ENCODE measurements at places on chromosomes 4 and X. TPM values are rescaled to one million over a fixed set of nuclear protein-coding genes. Genes with fewer than 3 reads are reported as not detected.
A peak's percentile ranks its signal among the peaks of the same experiment; 100 is the strongest.

Gene SERPINA7
- not detected for total RNA-seq

Gene GC
- not detected for total RNA-seq

Gene PRMT9
- total RNA-seq, result 7.4 TPM

Gene SLC26A1
- total RNA-seq, result 0.49 TPM

Gene NCAPG
- 46.3 TPM for total RNA-seq

Gene ZDHHC15
- 0.24 TPM for total RNA-seq

Gene NPY1R
- not detected for total RNA-seq

Gene ETDB
- not detected for total RNA-seq

Gene MCF2
- 0.52 TPM for total RNA-seq

Gene SLC6A14
- total RNA-seq, result not detected

Gene FGF2
- 17.8 TPM for total RNA-seq

Gene TDO2
- not detected for total RNA-seq

Gene PDE5A
- 0.10 TPM for total RNA-seq

GRCh38 chr4:1494416-1495315 lies 88.4 kb upstream of the NKX1-1 start:
- no peaks in the 10 kb centered on the region for H3K36me3 ChIP-seq
- H3K4me3 ChIP-seq, result no peak overlapping the region
- no peaks in the 10 kb centered on the region for H3K27me3 ChIP-seq

GRCh38 chr4:186485561-186486062 lies 69.8 kb downstream of the MTNR1A start:
- H3K27ac ChIP-seq, result no peak overlapping the region
- H3K27me3 ChIP-seq, result peaks cover 1% of the 10 kb centered on the region
- no peak for DNase-seq
- no peak overlapping the region for H3K4me3 ChIP-seq
- no peaks in the 10 kb centered on the region for H3K36me3 ChIP-seq

- peaks cover 6% of the 10 kb centered on the region for H3K27me3 ChIP-seq
- H3K4me3 ChIP-seq, result no peak overlapping the region
- H3K27ac ChIP-seq, result no peak overlapping the region
Observed at GRCh38 chr4:119598521-119598920, 30.1 kb downstream of the PDE5A start.

GRCh38 chrX:104284507-104284906 lies 29.8 kb upstream of the ESX1 start:
- no peak for DNase-seq
- no peaks in the 10 kb centered on the region for H3K4me1 ChIP-seq
- no peaks in the 10 kb centered on the region for H3K27me3 ChIP-seq
- H3K27ac ChIP-seq, result no peak overlapping the region
- H3K4me3 ChIP-seq, result no peak overlapping the region

GRCh38 chr4:5887361-5888221 lies 5.3 kb downstream of the CRMP1 start:
- H3K27me3 ChIP-seq, result peaks cover 54% of the 10 kb centered on the region
- no peaks in the 10 kb centered on the region for H3K4me1 ChIP-seq
- DNase-seq, result no peak
- no peak overlapping the region for H3K27ac ChIP-seq
- H3K4me3 ChIP-seq, result no peak overlapping the region
- H3K36me3 ChIP-seq, result no peaks in the 10 kb centered on the region

DNA sequence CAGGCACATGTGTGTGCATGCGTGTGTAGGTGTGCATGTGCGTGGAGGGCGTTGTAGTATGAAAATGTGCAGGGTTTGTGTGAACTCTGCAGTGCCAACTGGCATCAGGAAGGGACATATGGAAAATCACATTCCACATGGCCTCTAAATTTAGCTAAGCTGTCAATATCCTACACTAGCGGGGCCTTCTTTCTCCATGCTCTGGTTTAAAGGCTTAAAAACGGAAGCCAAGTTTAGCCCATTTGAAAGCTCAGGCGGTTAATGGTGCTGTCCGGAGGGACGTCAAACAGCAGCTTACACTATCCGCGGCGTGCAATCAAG lies 144.1 kb upstream of the NOCT start:
- no peaks in the 10 kb centered on the region for H3K4me1 ChIP-seq
- no peak for DNase-seq
- no peaks in the 10 kb centered on the region for H3K36me3 ChIP-seq
- no peak overlapping the region for H3K27ac ChIP-seq
- H3K27me3 ChIP-seq, result peaks cover 12% of the 10 kb centered on the region

- no peak overlapping the region for H3K4me3 ChIP-seq
- H3K4me1 ChIP-seq, result no peaks in the 10 kb centered on the region
- H3K27ac ChIP-seq, result no peak overlapping the region
- no peak for DNase-seq
Observed at GRCh38 chrX:54246866-54247265, 63.8 kb upstream of the FAM120C start.

GRCh38 chr4:139813881-139814280 lies 148.3 kb downstream of the MGST2 start:
- H3K4me1 ChIP-seq, result peaks cover 6% of the 10 kb centered on the region
- no peak for DNase-seq
- H3K36me3 ChIP-seq, result no peaks in the 10 kb centered on the region
- no peak overlapping the region for H3K27ac ChIP-seq

- H3K27me3 ChIP-seq, result no peaks in the 10 kb centered on the region
- DNase-seq, result no peak
- H3K4me1 ChIP-seq, result no peaks in the 10 kb centered on the region
- no peak overlapping the region for H3K27ac ChIP-seq
- no peak overlapping the region for H3K4me3 ChIP-seq
Observed at GRCh38 chr4:81116566-81116965, 86.1 kb downstream of the BMP3 start.

- H3K36me3 ChIP-seq, result no peaks in the 10 kb centered on the region
- no peak overlapping the region for H3K27ac ChIP-seq
- no peaks in the 10 kb centered on the region for H3K4me1 ChIP-seq
- no peak overlapping the region for H3K4me3 ChIP-seq
- DNase-seq, result no peak
- peaks cover 4% of the 10 kb centered on the region for H3K27me3 ChIP-seq
Observed at GRCh38 chr4:110472583-110473329, 3.2 kb upstream of the ENPEP start.

- H3K27ac ChIP-seq, result no peak overlapping the region
- H3K27me3 ChIP-seq, result no peaks in the 10 kb centered on the region
- no peaks in the 10 kb centered on the region for H3K4me1 ChIP-seq
- H3K36me3 ChIP-seq, result no peaks in the 10 kb centered on the region
Observed at GRCh38 chr4:135357091-135357490, 1155.5 kb upstream of the PABPC4L start.

DNA sequence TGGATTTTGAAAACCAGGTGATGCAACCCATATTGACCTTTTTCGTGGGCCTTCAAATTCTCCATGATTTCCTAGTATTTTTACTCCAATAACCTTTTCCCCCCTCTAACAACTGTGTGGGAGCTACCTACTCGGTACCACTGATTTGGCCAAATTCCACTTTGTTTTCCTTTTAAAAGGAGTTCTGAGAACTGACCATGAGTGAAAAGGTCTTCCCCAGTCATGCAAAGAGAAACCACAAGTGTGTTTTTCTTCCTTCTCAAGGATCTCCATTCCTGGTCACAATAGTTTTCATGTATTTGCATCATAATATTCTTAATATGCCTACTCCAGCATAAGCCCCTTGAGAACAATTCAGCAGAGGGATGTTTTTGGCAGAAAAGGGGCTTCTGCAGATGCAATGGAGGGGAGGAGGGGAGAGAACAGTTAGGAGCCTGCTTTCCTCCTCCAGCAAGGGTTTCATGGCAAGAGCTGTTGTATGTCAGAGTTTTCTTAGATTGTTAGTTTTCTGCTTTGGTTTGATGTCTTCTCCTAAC lies 195.3 kb upstream of the ANXA3 start:
- H3K27me3 ChIP-seq, result peaks cover 16% of the 10 kb centered on the region
- no peak for DNase-seq
- H3K4me1 ChIP-seq, result no peaks in the 10 kb centered on the region
- no peaks in the 10 kb centered on the region for H3K36me3 ChIP-seq

- peaks cover 4% of the 10 kb centered on the region for H3K27me3 ChIP-seq
- H3K4me3 ChIP-seq, result no peak overlapping the region
- no peaks in the 10 kb centered on the region for H3K4me1 ChIP-seq
Observed at GRCh38 chr4:10599574-10599973, 85.0 kb downstream of the CLNK start.

DNA sequence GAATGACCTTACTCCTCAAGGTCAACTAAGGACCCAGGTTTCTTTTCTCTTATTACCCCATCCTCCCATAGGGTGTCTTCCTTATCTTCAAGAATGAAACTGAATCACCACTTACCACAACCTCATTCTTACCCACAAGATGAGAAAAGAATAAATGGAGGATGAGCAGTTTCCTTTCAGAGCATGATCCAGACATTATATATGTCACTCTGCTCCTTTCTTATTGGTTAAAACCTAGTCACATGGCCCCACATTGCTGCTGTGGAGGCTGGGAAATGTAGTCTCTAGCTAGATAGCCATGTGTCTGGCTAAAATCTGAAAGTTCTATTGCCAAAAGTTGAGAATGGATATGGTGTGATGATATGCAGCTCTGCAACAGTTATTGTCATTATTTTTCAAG lies 62.4 kb upstream of the RAI2 start:
- H3K36me3 ChIP-seq, result peaks cover 3% of the 10 kb centered on the region
- no peak overlapping the region for H3K27ac ChIP-seq
- H3K4me1 ChIP-seq, result peaks cover 5% of the 10 kb centered on the region
- no peaks in the 10 kb centered on the region for H3K27me3 ChIP-seq

GRCh38 chrX:12709047-12709446 lies 82.2 kb upstream of the PRPS2 start:
- no peaks in the 10 kb centered on the region for H3K36me3 ChIP-seq
- no peak overlapping the region for H3K4me3 ChIP-seq
- no peak for DNase-seq

GRCh38 chrX:40262157-40263013 lies 164.6 kb upstream of the BCOR start:
- no peak overlapping the region for H3K4me3 ChIP-seq
- peaks cover 1% of the 10 kb centered on the region for H3K27me3 ChIP-seq
- no peak for DNase-seq
- no peak overlapping the region for H3K27ac ChIP-seq

GRCh38 chr4:38831653-38832052 lies 25.0 kb downstream of the TLR6 start:
- peaks cover 6% of the 10 kb centered on the region for H3K27me3 ChIP-seq
- peaks cover 25% of the 10 kb centered on the region for H3K36me3 ChIP-seq
- no peak overlapping the region for H3K27ac ChIP-seq

- H3K36me3 ChIP-seq, result no peaks in the 10 kb centered on the region
- no peaks in the 10 kb centered on the region for H3K27me3 ChIP-seq
- peaks cover 17% of the 10 kb centered on the region for H3K4me1 ChIP-seq
- H3K27ac ChIP-seq, result peak overlapping the region; percentile 91
Observed at GRCh38 chrX:47264483-47265173, 31.8 kb downstream of the USP11 start.

DNA sequence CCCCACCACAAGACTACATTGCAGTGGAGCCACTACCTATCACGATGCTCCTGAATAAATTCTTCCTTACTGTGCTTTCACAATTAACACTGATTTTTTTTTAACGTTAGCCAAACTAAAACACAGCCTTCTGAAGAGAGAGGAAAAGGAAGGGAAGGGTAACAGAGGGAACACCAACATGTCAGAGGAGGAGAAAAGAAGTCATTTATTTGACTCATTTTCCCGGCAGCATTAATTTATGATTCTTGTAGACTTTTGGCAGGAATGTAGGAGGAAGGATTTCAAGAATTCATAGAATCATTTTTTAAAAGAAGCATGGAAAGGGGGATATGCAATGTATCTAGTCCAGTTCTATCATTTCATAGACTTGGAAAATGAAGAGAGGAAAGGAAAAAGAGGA lies 74.3 kb upstream of the IQCM start:
- DNase-seq, result no peak
- H3K4me3 ChIP-seq, result no peak overlapping the region
- H3K27ac ChIP-seq, result no peak overlapping the region
- no peaks in the 10 kb centered on the region for H3K4me1 ChIP-seq

- H3K27ac ChIP-seq, result no peak overlapping the region
- no peaks in the 10 kb centered on the region for H3K27me3 ChIP-seq
- H3K36me3 ChIP-seq, result no peaks in the 10 kb centered on the region
- DNase-seq, result no peak
Observed at GRCh38 chr4:2258091-2259035, 3.5 kb downstream of the MXD4 start.

GRCh38 chr4:156038772-156039171 lies 85.1 kb upstream of the CTSO start:
- no peaks in the 10 kb centered on the region for H3K36me3 ChIP-seq
- no peaks in the 10 kb centered on the region for H3K27me3 ChIP-seq
- no peak overlapping the region for H3K4me3 ChIP-seq
- no peaks in the 10 kb centered on the region for H3K4me1 ChIP-seq
- no peak for DNase-seq
- no peak overlapping the region for H3K27ac ChIP-seq

- no peaks in the 10 kb centered on the region for H3K27me3 ChIP-seq
- no peak overlapping the region for H3K27ac ChIP-seq
- DNase-seq, result no peak
- H3K4me1 ChIP-seq, result peaks cover 15% of the 10 kb centered on the region
- H3K4me3 ChIP-seq, result no peak overlapping the region
Observed at GRCh38 chrX:130262231-130262630, 6.5 kb downstream of the ZNF280C start.

DNA sequence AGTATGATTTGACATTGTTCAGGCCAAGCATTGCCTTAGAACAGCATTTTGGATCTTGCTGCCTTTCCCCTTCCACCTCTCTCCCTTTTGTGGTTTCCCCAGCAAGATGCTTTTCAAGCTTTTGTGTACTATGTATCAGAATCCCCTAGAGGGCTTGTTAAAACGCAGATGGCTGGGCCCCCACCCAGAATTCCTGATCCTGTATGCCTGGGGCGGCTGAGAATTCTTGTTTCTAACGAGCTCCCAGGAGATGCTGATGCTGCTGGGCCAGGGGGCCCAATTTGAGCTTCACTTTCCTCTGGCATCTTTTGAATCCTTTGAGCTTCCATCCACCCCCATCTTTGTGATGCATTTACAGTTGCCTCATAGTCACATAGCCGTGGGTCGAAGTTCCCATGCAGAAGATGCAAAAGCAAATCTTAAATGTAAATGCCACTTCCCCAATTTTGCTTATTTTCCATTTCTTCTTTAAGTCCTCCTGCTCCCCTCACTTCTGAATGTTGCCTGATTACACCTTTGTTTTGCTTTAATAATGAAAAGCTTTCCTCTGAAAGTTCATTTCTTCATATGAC lies 18.5 kb downstream of the HCCS start:
- H3K27ac ChIP-seq, result no peak overlapping the region
- H3K4me3 ChIP-seq, result no peak overlapping the region
- no peaks in the 10 kb centered on the region for H3K4me1 ChIP-seq
- DNase-seq, result no peak
- H3K27me3 ChIP-seq, result no peaks in the 10 kb centered on the region

GRCh38 chr4:47650584-47651130 lies 165.6 kb downstream of the ATP10D start:
- H3K4me3 ChIP-seq, result no peak overlapping the region
- no peaks in the 10 kb centered on the region for H3K4me1 ChIP-seq
- DNase-seq, result no peak
- no peak overlapping the region for H3K27ac ChIP-seq
- H3K36me3 ChIP-seq, result no peaks in the 10 kb centered on the region

GRCh38 chr4:169582203-169582602 lies 30.2 kb downstream of the NEK1 start:
- DNase-seq, result no peak
- H3K27me3 ChIP-seq, result no peaks in the 10 kb centered on the region
- no peak overlapping the region for H3K4me3 ChIP-seq
- H3K27ac ChIP-seq, result no peak overlapping the region

Data from activated T-helper 1 cell treated with anti-CD3 and anti-CD28 coated beads, Interleukin-12 subunit alpha, Interleukin-12 subunit beta, Interleukin-2, Interleukin-4 antibody, amounts not matched to agents 30 ng/mL and 10 ng/mL and 1 ng/mL, durations not matched to agents 14 hours and 24 hours and 36 hours (primary cell).